Stimulated activated CD8-positive, alpha-beta memory T cell treated with anti-CD3 and anti-CD28 coated beads, Interleukin-15, amount 100 ng/mL, for 4 hours (primary cell): ENCODE measurements at places on chromosomes 7 and 10.

DNA sequence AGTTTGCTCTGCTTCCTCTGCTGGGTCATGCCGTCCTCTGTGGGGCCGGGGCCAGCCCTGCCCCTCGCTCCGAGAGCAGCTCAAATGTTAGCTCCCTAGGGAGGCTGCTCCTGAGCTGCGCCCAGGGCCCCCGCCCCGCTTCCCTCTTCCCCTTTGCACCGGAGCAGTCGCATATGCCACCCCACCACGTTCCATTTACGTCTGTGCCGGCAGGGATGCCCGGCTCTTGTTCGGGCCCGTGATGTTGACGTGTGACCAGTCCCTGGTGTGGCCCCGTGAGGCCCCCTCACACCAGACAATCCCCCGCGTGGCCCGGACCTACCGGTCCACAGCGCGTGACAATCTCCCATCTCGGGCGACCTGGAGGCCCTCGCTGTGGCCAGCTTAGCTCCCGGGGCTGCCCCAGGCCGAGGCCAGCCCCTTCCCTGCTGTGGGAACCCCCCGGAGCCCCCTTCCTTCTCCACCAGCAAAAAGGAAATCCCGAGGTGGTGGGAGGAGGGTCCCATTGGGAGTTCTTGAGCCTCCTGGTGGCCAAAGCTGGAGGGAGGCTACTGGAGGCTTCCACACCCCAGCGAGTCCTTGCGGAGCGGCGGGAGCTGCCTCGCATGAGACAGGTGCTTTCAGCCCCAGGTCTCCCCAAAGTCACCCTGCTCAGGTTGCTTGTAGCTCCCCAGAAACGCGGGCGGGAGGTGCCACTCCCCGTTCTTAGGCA lies 15.2 kb downstream of the FAM20C start:
- no peak for DNase-seq

DNA sequence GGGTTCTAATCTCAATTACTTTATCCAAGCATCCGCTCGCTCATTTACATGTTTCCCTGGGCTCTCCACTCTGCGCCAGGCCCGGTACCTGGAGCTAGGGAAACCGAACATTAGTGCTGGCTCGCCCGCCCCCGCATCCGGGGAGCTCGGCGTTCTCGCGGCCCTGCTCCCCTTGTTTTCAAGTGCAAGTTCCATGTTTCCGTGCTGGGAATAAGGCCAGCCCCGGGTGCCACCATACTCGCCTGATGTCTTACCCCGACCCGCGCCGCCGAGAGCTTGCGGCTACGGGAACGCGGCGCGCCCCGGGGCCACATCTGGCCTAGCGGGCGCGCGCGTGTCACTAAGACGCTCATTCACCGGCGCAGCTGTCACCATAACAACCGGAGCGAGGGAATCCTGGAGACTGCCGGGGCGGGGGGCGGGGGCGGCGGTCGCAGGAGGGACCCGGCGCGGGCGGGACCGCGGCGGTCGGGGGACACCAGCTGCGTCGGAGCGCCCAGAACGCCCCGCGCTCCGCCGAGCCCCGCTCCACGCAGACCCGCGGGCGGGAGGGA lies at the start of gene NEURL1:
TSS of gene NEURL1 (plus strand) at position 344 of the 554 bp plus-strand sequence. CDS start 683 bp downstream, outside the sequence.
- DNase-seq = no peak

DNA sequence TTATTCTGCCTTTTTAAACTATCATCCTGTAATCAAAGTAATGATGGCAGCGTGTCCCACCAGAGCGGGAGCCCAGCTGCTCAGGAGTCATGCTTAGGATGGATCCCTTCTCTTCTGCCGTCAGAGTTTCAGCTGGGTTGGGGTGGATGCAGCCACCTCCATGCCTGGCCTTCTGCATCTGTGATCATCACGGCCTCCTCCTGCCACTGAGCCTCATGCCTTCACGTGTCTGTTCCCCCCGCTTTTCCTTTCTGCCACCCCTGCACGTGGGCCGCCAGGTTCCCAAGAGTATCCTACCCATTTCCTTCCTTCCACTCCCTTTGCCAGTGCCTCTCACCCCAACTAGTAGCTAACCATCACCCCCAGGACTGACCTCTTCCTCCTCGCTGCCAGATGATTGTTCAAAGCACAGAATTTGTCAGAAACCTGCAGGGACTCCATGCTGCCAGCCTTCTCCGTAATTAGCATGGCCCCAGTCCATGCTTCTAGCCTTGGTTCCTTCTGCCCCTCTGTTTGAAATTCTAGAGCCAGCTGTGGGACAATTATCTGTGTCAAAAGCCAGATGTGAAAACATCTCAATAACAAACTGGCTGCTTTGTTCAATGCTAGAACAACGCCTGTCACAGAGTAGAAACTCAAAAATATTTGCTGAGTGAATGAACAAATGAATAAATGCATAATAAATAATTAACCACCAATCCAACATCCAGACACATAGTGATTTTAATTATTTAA lies 151.7 kb downstream of the EGFR start:
- no peak for DNase-seq

GRCh38 chr7:155344270-155344617 lies 46.6 kb downstream of the INSIG1 start:
- DNase-seq = no peak

DNA sequence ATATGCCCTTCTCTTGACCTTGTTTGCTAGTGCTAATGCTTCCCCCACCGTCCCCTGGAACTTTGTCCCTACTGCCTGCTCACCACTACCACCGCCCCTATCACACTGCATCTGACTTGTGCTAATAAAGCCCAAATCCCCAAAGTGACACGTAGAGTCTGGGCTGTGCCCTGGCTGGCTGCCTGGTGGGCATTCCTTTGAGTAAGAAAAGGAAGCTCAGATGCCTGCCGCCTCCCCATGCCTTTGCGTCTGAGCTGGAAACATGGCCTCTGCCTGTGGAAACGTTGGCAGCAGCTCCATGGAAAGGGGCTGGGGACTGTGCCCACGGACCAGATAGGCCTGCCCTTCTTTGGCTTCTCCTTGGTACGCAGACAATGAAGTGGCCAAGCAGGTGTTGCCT lies 138.3 kb downstream of the CYP26A1 start:
- DNase-seq = no peak

DNA sequence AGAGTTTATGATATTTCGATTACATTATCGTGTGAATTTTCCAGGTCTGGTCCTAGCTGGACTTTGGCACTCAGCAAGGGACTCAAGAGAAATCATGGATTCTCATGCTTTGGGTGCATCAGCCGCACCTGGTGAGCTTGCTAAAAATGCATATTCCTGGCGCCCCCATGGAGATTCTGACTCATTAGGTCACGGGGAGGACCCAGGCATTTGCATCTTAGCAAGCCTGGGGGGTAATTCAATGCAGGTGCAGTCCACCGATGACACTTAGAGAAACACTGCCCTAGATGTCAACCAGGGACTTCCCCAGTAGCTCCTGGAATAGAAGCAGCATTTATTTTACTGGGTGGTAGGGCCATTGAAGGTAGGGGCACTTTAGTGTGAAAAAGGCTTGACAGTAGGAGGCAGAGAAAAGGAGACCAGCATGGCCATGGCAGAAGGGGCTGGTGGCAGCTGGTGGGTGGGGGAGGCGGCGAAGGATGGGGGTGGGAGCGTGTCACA lies 29.9 kb upstream of the PDCD4 start:
- DNase-seq = no peak

- DNase-seq = no peak
These were observed 4.1 kb upstream of the ADARB2 start for GRCh38 chr10:1741450-1741849.

DNA sequence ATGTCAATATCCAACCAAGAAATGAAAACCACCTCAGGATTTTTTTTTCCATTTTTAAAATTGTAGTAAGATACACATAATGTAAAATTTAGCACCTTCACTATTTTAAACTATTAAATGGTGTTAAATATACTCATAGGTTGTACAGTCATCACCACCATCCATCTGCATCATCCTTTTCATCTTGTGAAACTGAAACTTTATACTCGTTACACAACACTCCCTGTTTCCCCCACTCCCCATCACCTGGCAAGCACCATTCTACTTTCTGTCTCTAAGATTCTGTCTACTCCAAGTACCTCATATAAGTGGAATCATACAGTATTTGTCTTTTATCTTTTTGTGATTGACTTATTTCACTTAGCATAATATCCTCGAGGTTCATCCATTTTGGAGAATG lies 335.2 kb upstream of the NPSR1 start:
- DNase-seq = no peak

DNA sequence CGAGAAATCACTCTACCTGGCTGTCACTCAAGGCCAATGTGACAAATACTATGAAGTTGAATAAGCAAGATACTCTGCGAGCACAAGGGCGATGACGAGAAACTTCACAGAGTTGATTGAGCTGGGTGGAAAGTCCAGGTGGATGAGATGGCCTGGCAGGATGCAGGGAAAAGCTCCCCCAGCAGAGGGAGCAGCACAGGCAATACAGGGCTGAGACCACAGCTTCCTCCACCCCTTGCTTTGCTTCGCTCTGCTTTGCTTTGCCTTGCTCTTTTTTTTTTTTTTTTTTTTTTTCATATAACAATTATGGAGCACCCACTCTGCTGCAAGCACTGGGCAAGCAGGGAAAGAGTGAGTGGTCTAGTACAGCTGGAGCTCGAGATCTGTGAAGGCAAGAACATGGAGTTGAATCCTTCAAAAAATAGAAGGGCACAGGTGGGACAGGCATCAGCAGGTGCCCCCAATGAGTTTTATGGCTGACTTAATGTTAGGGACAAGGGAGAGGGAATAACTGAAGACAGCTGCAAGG lies 88.3 kb downstream of the CABCOCO1 start:
- DNase-seq = peak; percentile 36

- DNase-seq = no peak
These were observed 284.2 kb upstream of the ZMIZ1 start for GRCh38 chr10:78784546-78784945.

DNA sequence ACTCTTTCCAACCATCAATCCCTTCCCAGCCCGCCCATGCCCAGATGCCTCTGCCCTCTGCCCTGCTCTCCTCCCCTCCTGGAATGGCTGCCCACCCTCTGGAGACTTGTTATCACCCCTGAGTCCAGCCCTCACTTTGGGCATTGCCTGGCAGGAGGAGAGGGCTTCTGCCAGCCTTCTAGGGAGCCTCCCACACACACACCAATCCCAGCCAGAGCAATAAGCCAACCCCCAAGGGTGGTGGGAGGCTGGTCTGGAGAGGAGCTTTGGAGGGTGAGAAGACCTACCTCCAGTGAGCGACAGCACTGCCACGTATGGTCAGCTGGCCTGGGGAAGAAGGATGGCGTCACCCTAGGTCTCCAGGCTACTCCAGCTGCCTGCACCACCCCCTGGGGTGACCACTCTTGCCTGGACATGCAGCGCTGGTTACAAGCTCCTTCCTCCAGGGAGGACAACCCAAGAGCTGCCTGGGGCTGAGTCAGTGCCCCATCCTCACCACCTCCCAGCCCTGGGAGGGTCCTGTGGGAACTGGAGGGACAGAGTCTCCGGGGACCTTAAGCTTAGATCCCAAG lies 8.4 kb downstream of the C10orf105 start:
- no peak for DNase-seq

DNA sequence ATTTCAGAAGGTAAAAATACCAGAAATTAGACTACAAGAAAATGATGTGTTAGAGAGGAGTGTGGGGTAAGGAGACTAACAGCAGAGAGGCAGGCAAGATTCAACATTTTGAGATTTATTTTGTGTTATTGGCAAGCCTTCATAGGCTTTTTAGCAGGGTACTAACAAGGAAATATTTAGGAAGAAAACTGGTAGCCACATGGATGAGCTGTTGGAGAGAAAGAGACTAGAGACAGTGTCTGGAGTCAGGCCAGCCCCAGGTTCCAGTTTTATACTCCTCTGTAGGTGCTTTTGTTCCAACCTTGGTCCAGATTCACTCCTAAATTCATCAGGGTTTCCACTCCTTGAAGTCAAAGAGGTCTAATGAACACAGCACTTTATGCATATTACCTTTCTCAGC lies 41.1 kb downstream of the GPRIN2 start:
- no peak for DNase-seq

DNA sequence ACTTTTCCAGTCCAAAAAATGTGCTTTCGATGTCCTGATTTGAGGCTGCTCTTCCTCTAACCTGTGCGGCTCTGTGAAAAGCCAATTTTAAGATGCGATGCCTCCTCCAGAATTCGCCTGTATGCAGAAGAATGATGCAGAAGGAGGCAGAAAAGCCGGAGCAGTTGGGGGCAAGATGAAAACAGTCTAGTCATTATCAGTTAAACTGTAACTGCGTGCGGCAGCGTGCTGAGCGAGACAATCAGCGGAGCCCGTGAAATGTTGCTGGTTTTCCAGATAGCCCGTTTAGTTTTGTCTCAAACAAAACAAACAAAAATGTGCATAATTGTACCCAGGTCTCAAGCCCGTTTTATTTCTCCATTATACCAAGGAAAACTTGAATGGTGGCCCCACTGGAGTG lies 137.0 kb upstream of the FGFR2 start:
- DNase-seq = no peak

DNA sequence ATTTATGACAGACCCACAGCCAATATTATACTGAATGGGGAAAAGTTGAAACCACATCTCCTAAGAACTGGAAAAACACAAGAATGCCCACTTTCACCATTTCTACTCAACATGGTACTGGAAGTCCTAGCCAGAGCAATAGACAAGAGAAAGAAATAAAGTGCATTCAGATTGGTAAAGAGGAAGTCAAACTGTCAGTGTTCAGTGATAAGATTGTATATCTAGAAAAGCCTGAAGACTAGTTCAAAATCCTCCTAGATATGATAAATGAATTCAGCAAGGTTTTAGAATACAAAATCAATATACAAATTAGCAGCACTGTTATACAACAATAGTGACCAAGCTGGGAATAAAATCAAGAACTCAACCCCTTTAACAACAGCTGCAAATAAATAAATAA lies 6.9 kb upstream of the ZNF138 start:
- DNase-seq = no peak

DNA sequence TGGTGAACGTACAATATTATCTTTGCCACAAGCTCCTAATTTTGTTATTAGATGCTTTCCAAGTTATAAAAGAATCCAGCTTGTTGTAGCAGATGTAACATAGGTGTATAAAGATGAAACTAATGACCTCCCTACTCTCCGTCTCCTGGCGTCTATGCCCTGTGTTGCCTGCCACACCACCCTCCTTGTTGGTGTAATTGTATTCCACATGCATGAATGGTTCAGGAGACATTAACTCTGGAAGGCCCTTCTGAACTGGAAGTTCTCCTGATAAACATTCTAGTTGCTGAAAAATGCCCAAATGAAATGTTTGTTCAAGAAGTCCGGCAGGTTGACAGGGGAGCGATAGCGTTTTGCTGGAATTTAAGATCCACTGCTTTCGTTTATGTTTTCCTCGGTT lies 53.9 kb upstream of the SEPHS1 start:
- DNase-seq = no peak

DNA sequence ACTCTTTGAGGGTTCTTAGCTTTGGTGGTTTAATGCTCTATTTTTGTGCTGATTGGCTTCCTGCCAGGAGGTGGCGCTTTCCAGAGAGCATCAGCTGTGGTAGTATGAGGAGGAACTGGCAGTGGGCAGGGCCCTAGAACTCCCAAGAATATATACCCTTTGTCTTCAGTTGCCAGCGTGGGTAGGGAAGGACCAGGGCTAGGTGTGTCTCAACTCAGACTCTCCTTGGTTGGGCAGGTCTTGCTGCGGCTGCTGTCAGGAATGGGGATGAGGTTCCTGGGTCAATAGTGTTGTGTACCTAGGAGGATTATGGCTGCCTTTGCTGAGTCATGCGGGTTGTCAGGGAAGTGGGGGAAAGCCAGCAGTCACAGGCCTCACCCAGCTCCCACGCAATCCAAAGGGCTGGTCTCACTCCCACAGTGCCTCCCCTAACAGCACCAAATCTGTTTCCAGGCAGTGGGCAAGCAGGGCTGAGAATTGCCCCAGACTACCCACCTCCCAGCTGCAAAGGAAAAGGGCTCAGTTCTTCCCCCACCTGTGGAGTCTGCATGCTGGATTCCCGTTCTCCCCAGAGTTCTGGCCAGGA lies 191.5 kb downstream of the PHTF2 start:
- DNase-seq = no peak

- no peak for DNase-seq
These were observed 52.2 kb upstream of the KCNIP2 start for GRCh38 chr10:101895781-101896180.
